Activated T-cell treated with anti-CD3 and anti-CD28 coated beads, Interleukin-2, amount 50 U/mL, for 72 hours (primary cell): ENCODE measurements at places on chromosomes 1 and 21. TPM values are rescaled to one million over a fixed set of nuclear protein-coding genes. Genes with fewer than 3 reads are reported as not detected.

- H3K4me1 ChIP-seq: no peaks in the 10 kb centered on the region
- no peak overlapping the region for H3K4me3 ChIP-seq
- H3K27me3 ChIP-seq: peaks cover 50% of the 10 kb centered on the region
- no peak for DNase-seq
Observed at GRCh38 chr1:19976317-19977003, 3.0 kb downstream of the PLA2G2A start.

TIE1 gene
- total RNA-seq: 0.42 TPM

COL11A1 gene
- total RNA-seq: not detected

- no peaks in the 10 kb centered on the region for H3K36me3 ChIP-seq
- no peaks in the 10 kb centered on the region for H3K4me1 ChIP-seq
- H3K27ac ChIP-seq: no peak overlapping the region
Observed at GRCh38 chr1:181493166-181493565, 9.8 kb downstream of the CACNA1E start.
